Amniotic epithelial cell (primary cell): ENCODE measurements at places on chromosomes 5 and 9.

- peak; percentile 67 for DNase-seq
These were observed 320.8 kb downstream of the CCDC171 start for GRCh38 chr9:15873573-15874177.

GRCh38 chr5:83000428-83000827 lies 76.8 kb downstream of the TMEM167A start:
- DNase-seq: no peak

- no peak for DNase-seq
These were observed 201.1 kb downstream of the SNX18 start for GRCh38 chr5:54718656-54719055.

DNA sequence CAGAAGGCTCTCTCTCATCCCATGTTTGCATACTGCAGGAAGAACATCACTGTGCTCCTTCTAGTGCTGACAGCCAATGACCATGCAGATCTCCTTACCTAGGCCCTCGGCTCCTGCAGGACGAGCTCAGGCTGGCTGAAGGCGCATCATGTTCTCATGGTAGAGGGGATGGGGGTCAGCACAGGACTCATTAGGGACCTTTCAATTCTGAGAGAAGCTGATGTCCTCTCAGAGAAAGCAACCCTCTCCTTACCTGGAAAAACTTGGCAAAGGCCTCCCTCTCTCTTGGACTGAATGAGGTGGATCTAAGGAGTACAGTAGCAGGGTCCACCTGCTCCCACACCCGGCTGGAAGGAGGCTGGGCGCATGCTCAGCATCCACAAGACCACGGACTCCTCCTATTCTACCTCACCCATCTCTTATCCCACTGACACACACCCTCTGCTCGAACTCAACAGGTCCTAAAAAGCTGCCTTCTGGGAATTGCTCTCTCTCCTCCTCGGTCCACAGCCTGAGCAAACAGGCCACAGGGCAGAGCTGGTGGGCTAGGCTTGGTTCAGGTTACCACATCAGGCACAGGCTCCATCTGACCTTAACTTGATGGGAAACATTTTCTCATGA lies 2.9 kb downstream of the IPPK start:
- DNase-seq: no peak

DNA sequence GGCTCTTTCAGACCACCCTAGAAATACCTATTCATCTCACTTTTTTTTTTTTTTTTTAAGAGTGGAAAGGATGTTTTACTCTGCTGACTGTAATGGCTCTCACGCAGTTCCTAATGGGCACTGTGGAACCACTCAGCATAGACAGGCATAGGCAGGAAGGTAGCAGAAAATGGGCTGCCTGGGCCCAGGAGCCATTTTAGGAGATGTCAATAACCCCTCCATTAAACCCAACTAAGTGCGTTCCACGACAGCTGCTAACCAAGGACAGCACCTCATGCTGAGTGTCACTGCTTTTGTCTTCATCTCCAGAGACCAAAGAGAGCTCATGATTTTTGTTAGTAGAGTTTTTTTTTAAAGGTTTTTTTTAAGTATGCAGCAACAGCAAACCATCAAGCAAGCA lies 15.3 kb downstream of the MAP1B start:
- DNase-seq: no peak

- no peak for DNase-seq
These were observed 597 bp upstream of the TMEM250 start for GRCh38 chr9:136119061-136119882.

DNA sequence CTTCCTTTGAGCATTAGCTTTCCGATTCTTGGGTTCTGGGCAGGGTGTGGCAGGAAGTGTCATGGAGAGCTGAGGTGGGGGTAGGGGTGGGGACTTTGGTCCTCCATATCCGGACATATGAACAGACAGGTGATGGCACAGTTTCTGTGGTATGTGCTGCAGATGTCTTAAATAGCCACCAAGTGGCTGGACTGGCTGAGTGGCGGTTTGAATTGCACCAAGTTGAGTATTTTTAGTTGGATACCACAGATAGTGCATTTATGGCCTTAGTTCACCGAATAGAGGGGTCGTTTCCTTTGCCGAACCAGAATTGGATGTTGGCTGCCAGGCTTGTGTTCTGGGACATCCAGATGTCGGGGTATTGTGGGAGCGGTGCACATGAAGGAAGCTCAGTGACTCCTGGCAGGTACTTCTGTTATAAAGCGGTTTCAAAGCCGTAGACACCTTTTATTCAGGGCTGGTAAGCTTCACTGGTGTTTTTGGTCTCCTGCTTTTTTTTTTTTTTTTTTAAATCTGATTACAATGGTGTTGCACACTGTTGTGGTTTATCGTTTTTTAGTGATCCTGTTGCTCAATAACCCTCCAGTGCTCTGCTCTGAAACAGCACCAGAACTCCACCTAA lies 15.1 kb upstream of the TNFAIP8 start:
- no peak for DNase-seq
